ENCODE measurements at places on chromosomes 7 and 10.

- no peak for DNase-seq
Observed at GRCh38 chr7:115019882-115020605, 98.2 kb downstream of the MDFIC start.

- no peak for DNase-seq
Observed at GRCh38 chr7:137978464-137979237, 23.2 kb downstream of the CREB3L2 start.

GRCh38 chr10:126198681-126199080 is 189.6 kb downstream of the ADAM12 start:
- no peak for DNase-seq

DNA sequence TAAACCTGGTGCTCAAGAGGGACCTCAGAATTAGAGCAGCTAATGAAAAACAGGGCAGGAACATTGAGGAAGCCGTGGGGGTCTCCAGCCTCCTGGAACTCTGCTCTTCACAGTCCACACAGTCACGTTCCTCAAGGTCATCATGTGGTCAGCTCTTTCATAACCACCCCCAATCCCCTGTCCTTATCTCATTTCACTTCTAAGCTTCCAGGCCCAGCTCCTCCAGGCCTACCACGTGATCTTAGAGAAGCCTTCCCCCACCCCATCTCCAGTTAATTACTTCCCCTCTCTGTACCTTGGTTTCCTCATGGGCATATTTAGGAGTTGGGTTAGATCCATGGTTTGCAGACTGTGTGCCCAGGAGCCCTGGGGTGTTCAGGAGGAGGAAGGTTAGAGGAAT is 106.4 kb upstream of the TCF7L2 start:
- DNase-seq, result no peak

- DNase-seq, result no peak
Observed at GRCh38 chr10:50456719-50457118, 167.0 kb downstream of the SGMS1 start.

- DNase-seq, result no peak
Observed at GRCh38 chr7:17622451-17622850, 317.8 kb downstream of the SNX13 start.

DNA sequence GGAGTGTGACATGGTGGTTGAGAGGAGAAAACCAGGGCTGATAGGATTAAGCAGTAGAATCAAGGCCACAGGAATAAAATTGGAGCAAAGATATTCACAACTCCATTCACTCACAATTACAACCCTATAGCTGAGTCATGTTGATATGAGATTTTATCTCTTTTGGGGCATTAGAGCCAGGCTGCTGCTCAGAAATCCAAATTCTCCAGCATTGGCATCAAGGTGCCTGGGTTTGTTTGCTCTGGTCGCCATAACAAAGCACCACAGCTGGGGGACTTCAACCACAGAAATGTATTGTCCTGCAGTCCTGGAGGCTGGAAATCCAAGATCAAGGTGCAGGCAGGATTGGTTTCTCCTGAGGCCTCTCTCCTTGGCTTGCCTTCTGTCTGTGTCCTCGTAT is 52.5 kb upstream of the GRB10 start:
- DNase-seq, result no peak

GRCh38 chr7:138358850-138359341 is 101.2 kb upstream of the TRIM24 start:
- no peak for DNase-seq

All from nephron progenitor cell (in vitro differentiated cells).